ENCODE measurements at places on chromosomes 5 and 9.

DNA sequence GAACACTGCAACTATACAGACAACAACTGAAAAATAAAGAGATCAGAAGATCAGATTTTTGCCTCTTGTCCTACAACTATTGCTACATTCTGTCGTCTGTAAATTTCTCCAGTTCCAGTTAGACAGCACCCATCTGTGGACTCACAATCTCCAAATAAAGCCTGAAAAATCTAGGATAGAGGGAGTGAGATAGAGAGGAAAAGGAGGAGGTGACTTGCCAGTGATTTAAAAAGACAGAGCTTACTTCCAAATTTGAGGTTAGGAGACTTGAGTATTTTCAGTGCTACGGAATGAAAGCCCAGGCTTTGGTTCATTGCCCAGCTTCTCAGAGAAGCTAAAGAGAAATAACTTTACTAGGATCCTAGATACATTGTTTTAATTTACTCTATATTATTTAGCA lies 63.6 kb downstream of the PTCD2 start:
- no peak for DNase-seq

GRCh38 chr5:38796742-38797108 lies 49.1 kb upstream of the OSMR start:
- DNase-seq = no peak

DNA sequence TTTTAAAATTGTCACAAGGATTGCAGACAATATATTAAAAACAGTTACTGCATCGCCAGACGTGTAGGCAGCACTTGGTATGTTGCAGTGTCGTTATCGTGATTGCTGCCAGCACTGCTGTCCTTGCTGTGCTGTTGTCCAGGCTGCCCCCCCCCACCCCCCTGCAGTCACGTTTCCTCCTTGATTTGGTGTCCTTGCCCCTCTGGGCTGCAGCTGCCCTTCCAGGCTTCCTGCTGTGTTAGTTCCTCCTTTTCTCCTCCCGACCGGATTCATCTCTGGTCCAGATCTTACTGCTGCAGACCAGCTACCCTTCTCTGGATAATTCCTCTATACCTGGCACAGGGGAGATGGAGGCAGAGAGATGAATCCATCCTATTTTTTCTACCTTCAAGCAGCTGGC lies 298.9 kb downstream of the TRIM32 start:
- no peak for DNase-seq

DNA sequence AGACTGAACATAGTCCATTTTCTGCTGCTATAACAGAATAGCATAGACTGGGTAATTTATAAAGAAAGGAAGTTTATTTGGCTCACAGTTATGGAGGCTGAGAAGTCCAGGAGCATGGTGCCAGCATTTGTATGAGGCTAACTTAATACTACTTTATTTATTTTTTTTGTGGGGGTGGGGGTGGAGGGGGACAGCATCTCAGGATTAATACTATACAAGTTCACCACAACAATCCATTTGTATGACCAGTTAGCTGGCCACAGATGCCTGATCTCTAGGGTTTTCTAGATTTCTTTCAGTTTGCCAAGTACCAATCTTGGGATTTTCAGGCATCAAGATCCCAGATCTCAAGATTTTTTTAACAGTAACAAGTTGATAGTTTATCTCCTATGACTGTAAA lies 20.3 kb downstream of the ANGPTL2 start:
- DNase-seq = no peak

- no peak for DNase-seq
Measured at GRCh38 chr9:5447337-5447736, 3.0 kb upstream of the CD274 start.

- peak; percentile 32 for DNase-seq
Measured at GRCh38 chr9:123339666-123340510, 16.1 kb upstream of the CRB2 start.

DNA sequence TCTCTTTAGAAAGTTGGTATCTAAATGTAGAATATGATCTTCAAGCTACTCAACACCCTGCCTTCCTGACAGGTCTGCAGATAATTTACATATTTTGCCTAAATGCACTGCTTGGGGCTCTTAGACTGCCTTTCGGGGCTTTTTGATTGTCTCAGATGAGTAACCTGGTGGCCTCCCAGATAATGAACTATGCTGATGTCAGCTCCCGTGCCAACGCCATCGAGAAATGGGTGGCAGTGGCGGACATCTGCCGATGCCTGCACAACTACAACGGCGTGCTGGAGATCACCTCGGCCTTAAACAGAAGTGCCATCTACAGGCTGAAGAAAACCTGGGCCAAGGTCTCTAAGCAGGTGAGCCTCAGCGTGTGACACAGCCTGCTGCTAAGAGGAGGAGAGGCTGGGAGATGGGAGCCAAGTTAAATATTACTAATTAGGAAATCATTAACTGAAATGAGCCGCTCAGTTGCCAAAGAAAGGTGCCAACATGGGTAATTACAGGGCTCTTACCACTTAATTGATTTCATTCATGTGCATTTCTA lies 20.8 kb upstream of the CKMT2 start:
- no peak for DNase-seq

DNA sequence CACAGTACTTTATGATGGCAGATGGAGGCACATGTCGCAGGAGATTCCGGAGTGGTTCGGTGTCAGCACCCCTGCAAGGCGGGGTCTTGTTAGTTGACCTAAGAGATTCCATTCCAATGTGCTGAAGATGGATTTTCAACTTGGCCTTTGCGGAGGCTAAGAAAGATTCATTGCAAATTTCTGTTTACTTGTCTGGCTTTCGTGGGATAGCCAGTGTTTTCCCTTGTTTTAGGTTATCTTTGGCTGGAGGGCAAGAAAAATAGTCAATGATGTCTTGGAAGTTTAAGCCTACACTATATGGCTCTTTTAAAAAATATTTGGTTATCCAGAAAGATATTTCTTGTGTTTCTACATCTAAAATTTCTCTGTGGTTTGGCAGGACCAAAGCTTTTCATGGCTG lies 123.6 kb upstream of the PTCH1 start:
- no peak for DNase-seq

DNA sequence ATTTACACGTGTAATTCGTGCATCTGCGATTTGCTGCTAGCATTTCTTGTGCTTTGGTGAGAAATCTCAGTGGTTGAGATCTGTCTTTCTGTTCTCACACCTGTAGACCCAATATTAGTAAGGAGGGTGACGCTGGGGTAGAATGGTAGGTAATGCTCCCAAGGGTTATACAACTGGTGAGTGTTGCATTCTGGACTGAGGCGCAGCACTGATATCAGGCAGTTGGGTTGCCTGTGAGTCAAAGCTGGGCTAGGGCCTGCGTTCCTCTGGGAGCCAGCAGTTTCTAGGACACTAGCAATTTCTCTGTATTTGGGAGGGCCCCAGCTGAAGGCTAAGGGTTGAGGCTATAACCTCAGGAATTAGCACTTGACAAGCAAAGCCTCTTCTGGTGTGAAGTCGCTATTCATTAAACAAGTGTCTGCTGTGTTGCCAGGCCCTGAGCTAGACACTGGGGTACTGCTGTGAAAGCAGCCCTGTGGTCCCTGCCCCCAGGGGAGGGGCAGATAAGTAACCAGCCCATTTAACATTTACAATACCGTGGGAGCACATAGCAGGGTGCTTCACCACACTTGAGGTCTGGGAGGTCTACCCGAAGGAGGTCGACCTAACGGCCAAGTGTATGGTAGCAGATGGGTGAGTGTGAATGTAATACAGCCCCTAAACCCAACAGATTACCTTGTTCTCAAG lies 28.7 kb downstream of the LARP1 start:
- DNase-seq = no peak

GRCh38 chr9:37566716-37567115 lies 9.5 kb downstream of the FBXO10 start:
- DNase-seq = no peak

GRCh38 chr5:22787807-22788206 lies 65.3 kb downstream of the CDH12 start:
- DNase-seq = no peak

GRCh38 chr9:29974197-29974596 lies 2400.9 kb upstream of the C9orf72 start:
- no peak for DNase-seq

DNA sequence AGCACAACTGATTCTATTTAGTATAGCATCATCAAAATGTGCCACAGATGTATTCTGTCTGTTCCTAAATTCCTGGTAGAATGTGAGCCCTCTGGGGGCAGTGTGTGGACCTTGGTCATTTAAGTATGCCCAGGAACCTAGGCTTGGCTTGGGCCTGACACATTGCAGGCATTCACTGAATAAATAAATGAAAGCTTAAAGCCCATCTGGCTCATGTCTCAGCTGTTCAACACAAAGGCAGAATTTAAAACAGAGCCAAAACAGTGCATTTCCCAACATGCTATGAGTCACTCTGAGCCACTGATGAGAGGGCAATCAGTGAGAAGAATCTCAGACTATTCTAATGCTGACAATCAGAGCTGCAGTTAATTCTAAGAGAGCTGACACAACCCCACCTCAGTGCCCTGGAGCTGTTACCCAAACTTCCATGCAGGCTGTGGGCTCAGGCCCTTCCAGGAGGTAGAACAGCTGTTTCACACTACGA lies 8.1 kb downstream of the FAM193B start:
- DNase-seq = no peak

- DNase-seq = no peak
Measured at GRCh38 chr9:128148509-128149000, 698 bp upstream of the LCN2 start.

GRCh38 chr5:40437452-40437861 lies 242.3 kb upstream of the PTGER4 start:
- no peak for DNase-seq

DNA sequence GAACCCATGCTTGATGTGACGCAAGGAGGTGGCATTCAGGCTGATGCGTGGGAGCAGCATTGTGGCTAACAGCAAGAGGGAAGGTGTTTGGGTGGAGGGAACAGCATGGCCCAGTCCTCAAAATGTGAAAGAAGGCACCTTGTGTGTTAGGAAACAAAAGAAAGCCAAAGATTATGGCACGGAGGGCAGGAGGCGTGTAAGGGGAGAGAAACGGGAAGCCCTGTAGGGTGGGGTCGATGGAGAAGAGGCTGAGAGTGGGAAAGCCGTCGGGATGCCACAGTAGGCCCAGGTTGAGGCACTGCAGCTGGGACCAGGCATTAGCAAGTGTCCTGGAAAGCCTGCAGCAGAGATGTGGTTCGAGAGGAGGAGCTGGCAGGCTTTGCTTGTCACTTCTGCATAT lies 241.1 kb downstream of the GADD45G start:
- no peak for DNase-seq

GRCh38 chr5:81827500-81827899 lies 76.6 kb upstream of the SSBP2 start:
- DNase-seq = no peak

DNA sequence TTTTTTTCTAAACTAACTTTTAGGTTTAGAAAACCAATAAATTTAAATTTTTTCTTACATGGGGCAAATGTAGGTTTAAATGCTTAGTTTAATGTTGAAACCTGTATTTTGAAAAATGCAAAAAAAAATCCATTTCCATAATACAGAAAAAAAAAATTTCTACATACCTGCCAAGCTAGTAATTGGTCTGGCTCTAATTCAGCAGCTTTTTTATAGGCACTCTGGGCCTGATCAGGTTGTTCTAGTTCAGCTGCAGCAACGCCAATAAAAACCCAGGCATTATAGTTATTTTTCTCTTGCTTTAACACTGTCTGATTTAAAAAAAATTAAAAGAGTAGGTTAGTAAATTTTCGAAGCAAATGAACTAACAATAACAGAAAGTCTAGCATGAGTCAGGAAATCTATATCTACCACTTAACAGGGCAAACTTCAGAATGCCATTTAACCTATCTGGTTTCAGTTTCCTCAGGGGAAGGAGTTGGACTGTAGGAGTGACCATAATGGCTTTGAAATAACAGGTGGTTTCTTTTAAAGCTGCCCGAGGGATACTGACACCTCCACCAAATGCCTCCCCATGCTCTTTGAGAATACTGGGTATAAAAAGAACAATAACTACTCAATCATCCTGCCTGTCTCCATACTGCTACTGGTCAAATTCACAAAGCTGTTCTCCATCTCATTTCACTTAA lies 11.6 kb downstream of the SKIC3 start:
- DNase-seq = no peak

DNA sequence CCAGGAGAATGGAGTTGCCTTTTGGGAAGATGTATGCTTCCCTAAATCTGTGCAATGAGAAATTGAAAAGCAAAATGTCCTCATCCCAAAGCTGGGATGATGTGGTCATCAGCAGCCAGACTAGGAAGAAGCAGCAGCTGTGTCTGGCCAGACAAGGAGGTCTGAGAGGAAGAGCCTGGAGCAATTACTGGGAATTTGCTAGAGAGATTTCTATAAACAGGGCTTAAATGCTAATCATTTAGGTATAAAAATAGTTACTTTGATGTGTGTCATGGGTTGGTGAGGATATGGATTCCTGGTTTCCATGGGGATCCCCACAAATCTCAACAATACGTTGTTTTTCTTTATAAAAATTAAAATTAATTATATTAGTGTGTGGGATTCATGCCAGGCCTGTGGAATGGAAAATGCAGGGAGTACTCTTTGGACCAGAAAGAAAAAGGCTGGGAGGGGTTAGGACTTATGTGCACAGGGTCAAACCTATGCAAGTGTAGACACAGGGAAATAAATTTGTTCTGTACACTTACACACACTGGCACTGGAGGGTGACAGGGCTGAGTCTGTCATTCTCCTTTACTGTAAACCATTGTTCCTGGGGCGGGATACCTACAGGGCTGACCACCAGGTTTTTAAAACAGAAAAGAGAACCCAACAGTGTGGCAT lies 58.7 kb upstream of the TRPC7 start:
- no peak for DNase-seq

GRCh38 chr5:138466125-138466899 lies 1.0 kb downstream of the EGR1 start:
- DNase-seq = no peak

- no peak for DNase-seq
Measured at GRCh38 chr9:120882935-120883607, 6.1 kb upstream of the PHF19 start.

DNA sequence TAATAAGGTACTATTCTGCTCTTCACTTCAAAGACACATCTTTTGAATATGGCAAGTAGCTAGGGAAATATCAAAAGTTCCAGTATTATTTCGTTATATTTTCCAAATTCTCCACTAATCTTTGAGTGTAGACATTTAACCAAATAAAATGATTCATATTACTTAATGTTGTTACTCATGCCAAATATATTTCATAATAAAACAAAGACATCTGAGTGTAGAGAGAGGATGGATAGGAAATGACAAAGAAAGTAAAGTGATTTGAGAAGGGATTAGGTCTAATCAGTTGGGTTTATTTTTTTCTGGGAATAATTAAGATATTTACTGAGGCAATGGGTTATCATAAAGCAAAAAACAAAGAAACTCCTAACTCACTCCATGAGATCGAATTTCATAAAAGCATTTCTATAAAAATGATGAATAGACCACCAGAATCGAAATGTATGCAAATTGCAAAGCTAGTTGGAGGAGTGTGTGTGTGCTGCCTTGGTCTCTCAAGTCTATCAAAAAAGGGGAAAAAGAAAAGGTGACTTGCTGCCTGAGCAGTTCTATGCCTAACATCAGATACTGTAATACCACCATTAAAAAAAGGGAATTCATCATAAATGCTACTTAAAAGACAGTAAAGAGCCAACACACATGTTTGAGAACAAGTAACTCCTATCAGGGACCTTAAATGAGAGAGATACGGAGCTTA lies 255.5 kb downstream of the PDE4D start:
- no peak for DNase-seq

- DNase-seq = peak; percentile 71
Measured at GRCh38 chr5:14399054-14399692, 182.4 kb upstream of the OTULINL start.
